ENCODE measurements at places on chromosomes 2 and 18. TPM values are rescaled to one million over a fixed set of nuclear protein-coding genes. Genes with fewer than 3 reads are reported as not detected.
A peak's percentile ranks its signal among the peaks of the same experiment; 100 is the strongest.

KRTCAP3 gene
- not detected for total RNA-seq

KCNS3 gene
- total RNA-seq: 1.1 TPM

GRCh38 chr2:48588745-48589144 lies 28.9 kb upstream of the GTF2A1L start:
- DNase-seq: no peak

DNA sequence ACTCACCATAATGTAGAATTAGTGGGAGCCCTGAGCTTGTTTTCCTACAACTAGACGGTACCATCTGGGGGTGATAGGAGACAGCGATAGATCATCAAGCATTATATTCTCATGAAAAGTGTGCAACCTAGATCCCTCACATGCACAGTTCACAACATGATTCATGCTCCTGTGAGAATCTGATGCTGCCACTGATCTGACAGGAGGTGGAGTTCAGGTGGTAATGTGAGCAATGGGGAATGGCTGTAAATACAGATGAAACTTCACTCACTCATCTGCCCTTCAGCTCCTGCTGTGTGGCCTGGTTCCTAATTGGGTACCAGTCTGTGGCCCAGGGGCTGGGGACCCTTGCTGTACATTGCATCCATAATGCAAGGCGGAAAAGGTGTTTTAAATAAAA lies 60.7 kb downstream of the USP34 start:
- no peak for DNase-seq

DNA sequence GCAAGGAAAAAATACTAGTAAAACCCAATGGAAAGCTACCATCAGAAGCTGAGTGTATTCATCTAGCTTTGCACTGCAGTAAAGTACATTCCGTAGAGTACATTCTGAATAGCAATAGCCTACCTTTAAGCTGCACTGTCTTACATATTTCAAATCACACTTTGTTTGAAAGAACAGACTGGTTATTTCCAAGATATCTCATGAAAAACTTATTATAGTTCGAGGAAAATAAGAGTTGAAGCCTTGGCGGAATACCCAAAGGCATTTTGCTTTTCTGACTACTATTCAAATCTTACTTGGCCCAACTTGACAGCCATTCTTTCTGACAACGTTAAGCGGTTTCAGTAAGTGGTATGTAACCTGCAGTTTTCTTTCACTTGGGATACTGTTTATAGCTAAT lies 177.6 kb downstream of the NRXN1 start:
- DNase-seq: no peak

POTEJ gene
- total RNA-seq: not detected

TNFAIP6 gene
- total RNA-seq: 20.3 TPM

DNA sequence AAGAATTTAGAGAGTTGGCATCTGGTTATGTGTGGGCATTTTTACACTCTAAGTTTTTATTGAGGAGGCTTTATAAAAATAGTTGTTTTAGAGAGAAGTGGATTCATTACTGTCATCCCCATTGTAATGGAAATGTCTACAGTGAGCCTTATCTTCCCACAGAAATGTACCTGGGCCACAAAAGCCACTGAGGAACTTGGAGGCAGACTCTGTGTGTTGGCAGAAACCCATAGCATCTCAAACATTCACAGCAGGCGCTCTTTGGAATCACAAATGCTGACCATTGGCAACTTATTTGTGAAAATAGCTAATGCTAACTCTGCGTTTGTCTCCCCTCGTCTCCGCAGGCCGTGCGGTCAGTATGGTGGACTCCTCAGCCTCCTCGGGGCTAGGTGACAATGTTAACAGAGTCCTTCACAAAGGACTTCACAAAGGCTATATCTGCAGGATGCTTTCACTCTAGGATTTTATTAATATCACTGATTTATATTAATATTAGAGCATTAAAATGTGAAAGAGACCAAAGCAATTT lies 689.1 kb upstream of the POU3F3 start:
- no peak for DNase-seq

- peak; percentile 95 for DNase-seq
These were observed 35.7 kb upstream of the ST3GAL5 start for GRCh38 chr2:85924522-85924921.

- no peak for DNase-seq
These were observed 125.9 kb upstream of the CXCR4 start for GRCh38 chr2:136243638-136244535.

GRCh38 chr2:230795856-230796255 lies 68.9 kb upstream of the ITM2C start:
- no peak for DNase-seq

GRCh38 chr2:43375746-43376522 lies 149.5 kb upstream of the ZFP36L2 start:
- no peak for DNase-seq

DNA sequence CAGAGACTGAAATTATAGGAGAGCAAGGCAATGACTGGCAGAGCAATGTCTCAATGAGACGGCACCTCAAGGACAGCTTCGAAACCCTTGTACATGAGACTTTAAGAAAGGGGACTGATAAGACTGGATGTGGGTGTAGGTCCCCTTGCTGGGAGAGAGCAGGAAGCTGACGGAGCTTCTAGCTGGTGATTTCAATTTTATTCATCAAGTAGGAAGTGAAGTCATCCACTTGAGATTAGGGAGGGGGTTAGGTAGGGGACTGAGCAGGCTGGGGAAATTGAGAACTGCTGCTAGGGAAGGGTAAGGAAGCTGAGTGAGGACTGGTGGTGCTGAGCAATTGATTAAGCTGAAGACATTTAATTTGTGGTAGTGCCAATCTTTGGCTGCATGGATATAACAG lies 99.5 kb upstream of the ITGB6 start:
- no peak for DNase-seq

FOXD4L1 gene
- not detected for total RNA-seq

GRCh38 chr2:75522543-75523312 lies 38.0 kb downstream of the EVA1A start:
- DNase-seq: no peak

GRCh38 chr18:45838302-45839070 lies 13.0 kb downstream of the SIGLEC15 start:
- DNase-seq: no peak

SOCS6 gene
- 21.9 TPM for total RNA-seq

DNA sequence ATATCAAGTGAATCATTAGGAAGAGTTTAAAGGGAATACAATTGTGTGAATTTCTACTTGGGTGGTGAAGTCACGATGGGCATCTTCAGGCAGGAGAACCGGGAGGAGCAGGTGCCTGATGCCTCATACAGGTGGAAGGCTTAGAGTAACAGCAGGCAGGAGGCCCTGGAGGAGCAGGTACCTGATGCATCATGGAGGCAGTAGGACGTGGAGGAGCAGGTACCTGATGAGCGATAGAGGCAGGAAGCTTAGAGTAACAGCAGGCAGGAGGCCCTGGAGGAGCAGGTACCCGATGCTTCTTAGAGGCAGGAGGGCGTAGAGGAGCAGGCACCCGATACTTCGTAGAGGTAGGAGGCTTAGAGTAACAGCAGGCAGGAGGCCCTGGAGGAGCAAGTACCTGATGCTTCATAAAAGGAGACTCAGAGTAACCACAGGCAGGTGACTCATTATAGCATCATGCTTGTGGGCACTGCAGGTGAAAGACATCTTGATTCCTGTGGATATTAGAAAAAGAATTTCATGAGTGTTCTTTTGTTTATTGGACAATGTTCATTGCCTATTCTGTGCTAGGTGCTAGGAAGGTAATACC lies 133.9 kb downstream of the ATP9B start:
- DNase-seq: peak; percentile 13

GRCh38 chr18:45202061-45202460 lies 413.2 kb upstream of the SLC14A2 start:
- DNase-seq: no peak

- DNase-seq: peak; percentile 48
These were observed 39.0 kb downstream of the SLC66A2 start for GRCh38 chr18:79912409-79912991.

GRCh38 chr2:147718831-147719230 lies 126.0 kb upstream of the ACVR2A start:
- no peak for DNase-seq

DNA sequence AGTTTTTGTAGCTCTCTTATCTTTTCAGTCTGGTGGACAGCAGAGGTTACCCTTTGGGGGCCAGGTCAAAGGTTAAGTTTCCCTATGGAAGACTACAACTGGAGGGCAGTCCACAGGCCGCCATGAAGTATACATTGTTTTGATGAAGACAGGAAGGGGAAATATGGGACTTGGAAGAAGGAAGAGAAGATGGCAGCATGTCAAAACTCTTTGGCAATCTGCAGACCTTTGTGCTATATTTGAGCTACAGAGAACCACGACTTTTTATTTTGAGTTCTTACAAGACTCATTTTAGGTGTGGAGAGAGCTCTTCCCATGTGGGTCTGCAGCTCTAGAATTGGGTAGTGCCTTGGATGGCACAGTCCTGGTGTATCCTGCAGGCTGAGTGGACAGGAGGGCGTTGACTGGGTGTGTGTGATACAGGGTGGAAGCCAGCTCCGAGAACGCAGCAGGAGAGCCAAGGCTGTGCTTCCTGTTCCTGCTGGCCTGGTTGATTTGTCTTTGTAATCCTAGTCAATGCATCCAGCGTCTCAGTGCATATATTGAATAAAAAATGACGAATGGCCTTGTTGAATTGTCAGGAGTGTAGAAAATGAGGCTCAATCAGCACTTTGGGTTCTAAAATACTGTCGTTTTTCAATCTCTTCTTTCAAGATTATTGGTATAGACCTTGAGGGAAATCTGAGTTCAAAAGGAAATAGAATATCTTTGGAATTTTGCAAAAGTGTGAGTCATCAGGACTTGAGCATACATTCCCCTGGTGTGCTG lies 11.5 kb downstream of the ITGA6 start:
- DNase-seq: peak; percentile 79

DNA sequence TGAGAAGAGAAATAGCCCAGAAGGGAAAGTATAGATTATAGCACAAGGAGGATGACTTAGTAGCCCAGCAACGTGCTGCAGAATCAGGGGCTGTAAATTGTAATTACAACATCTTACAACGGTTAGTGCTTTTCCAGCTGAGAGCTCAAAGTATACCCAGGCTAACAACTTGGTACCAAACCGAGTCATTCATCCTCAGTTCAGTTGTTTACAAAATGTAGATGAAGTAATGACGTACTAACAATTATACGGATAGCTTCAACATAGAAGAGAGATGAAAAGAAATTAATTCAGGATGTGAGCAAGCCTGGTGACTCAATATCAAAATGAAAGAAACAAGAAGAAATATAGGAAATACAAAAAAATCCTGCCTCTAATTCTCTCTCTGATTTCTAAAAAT lies 99.2 kb downstream of the DYNAP start:
- no peak for DNase-seq

DNA sequence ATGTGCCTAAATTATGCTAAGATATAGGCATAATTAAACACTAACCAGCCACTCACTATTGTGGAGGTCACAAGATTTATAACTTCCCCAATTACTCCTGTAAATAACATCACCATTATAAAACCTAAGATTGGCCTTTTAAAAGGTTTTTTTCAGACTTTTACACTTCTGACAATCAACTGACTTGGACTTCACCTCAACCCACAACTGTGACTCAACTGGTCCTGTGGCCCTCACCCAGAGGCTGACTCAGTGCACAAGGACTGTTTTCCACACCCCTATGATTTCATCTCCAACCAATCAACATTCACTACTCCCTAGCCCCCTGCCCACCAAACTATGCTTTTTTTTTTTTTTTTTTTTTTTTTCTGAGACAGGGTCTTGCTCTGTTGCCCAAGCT lies 11.6 kb downstream of the TTR start:
- no peak for DNase-seq

DNA sequence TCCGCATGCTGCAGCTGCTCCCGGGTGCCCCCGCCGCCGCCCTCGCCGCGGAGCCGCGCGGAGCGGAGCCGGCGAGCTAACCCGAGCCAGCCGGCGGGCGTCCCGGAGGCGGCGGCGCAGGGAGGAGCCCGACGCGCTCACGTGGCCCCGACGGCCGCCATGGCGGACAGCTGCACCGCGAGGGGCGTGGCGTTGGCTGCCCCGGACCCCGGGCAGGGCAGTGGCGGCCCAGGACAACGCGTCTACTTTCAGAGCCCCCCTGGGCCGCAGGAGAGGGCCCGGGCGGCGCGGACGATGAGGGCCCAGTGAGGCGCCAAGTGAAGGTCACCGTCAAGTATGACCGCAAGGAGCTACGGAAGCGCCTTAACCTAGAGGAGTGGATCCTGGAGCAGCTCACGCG lies 30.0 kb upstream of the CCNYL1 start:
- no peak for DNase-seq

GRCh38 chr18:37985126-37985525 lies 419.5 kb upstream of the CELF4 start:
- no peak for DNase-seq

SOWAHC gene
- 7.3 TPM for total RNA-seq

- peak; percentile 37 for DNase-seq
These were observed 212.7 kb downstream of the DYM start for GRCh38 chr18:49247781-49248180.

AMER3 gene
- total RNA-seq: not detected

DNA sequence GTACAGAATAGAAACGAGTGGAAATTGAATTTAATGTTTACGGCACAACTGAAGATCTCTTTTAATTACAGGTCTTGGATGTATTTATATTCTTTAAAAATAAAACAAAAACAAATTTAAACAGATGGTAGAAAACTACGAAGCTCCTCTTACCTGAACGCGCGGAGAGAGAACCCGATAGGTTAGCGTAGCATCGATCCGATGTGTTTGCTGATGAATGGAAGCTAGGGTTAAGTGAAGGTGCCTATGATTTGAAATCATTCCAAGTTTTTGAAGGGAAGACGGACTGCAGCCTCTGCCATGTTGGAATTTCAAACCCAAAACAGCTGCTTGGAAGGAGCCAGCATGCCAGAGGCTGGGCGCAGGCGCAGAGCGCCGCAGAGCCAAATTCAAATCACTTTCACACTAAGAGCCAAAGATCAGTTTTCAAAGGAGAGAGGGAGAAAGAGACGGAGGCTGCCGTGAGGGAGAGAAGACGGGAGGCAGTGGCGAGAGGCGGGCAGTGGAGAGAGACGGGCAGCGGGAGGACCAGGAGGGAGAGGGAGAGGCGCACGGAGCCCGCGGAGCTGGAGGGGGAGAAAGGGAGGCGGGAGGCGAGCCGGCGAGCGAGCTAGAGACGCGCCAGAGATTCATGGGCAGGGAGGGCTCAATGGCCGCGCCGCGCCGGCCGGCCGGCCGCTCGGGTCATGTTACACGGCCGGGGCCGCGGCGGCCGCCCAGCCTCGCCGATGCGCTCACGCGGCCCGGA lies at the start of gene FIGN:
TSS of gene FIGN (minus strand) at position 324 of the 748 bp plus-strand sequence. CDS start 1,081 bp downstream, outside the sequence.
- DNase-seq: peak; percentile 91

- peak; percentile 5 for DNase-seq
These were observed 102.0 kb downstream of the CHN1 start for GRCh38 chr2:174903264-174903556.

GRCh38 chr2:223969856-223970255 lies 12.6 kb downstream of the MRPL44 start:
- DNase-seq: peak; percentile 20

GRCh38 chr2:193743089-193743488 lies 1548.4 kb upstream of the TMEFF2 start:
- DNase-seq: no peak

BOLL gene
- total RNA-seq: not detected

GRCh38 chr2:41024816-41025215 lies 572.9 kb upstream of the SLC8A1 start:
- DNase-seq: no peak

- DNase-seq: no peak
These were observed 652 bp downstream of the GCA start for GRCh38 chr2:162344617-162344950.

CNGA3 gene
- total RNA-seq: 0.58 TPM

Data from LHCN-M2 (cell line).